Sigmoid colon (tissue), 7 donors: ENCODE measurements at places on chromosomes 7 and 10. TPM values are rescaled to one million over a fixed set of nuclear protein-coding genes. Genes with fewer than 3 reads are reported as not detected.

Gene HOXA10
- total RNA-seq: 63.1 TPM

Gene IDI2
- total RNA-seq: not detected

Gene PDZD7
- 1.1 TPM for total RNA-seq

Gene TET1
- 6.7 TPM for total RNA-seq

Gene LBX1
- not detected for total RNA-seq

Gene TIMM23B
- total RNA-seq: 22.7 TPM

- no peak overlapping the region for H3K4me3 ChIP-seq
- no peaks in the 10 kb centered on the region for H3K36me3 ChIP-seq
- no peaks in the 10 kb centered on the region for H3K4me1 ChIP-seq
- DNase-seq: no peak
- no peaks in the 10 kb centered on the region for H3K27me3 ChIP-seq
- H3K27ac ChIP-seq: no peak overlapping the region
Measured at GRCh38 chr7:129768614-129769399, 157.3 kb downstream of the NRF1 start.

- no peak for DNase-seq
- H3K27ac ChIP-seq: no peak overlapping the region
- H3K4me1 ChIP-seq: no peaks in the 10 kb centered on the region
- no peaks in the 10 kb centered on the region for H3K36me3 ChIP-seq
- no peaks in the 10 kb centered on the region for H3K27me3 ChIP-seq
Measured at GRCh38 chr7:30076411-30076810, 48.2 kb downstream of the PLEKHA8 start.

DNA sequence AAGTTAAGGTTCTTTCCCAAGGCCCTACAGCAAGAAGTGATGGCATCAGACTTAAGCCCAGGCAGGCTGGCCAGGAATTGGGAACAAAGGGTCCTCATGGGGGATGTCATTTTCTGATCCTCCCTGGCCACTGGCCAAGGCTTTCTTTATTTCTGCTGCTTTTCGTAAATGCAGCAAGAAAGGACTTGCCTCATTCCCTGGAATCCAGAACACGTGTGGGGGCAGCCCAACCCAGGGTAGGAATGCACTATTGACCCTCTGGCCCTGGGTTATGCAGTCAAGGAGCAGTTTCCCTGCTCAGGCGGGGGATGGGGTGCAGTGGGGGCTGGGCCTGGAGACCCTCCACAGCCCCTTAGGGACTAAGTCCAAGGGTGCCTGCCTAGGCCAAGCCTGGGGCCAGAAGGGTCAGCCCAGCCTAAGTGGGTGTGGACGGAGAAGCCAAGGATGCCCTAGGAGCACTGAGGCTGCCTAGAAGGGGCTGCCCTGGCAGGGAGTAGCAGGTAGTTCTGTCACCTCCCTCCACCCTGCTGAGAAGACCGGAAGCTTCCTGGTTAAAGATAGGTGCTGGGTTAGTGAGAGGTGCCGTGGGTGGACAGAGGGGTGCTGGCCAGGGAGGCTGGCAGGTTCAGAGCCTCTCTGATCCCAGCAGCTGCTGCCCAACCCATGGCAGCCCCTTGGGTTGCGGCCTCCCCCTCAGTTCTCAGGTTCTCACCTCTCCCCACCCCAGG, 179.2 kb downstream of the SH3PXD2A start:
- peaks cover 36% of the 10 kb centered on the region for H3K4me1 ChIP-seq
- DNase-seq: peak; percentile 88
- H3K4me3 ChIP-seq: no peak overlapping the region
- H3K36me3 ChIP-seq: no peaks in the 10 kb centered on the region
- peak overlapping the region; percentile 78 for H3K27ac ChIP-seq

- H3K27ac ChIP-seq: peak overlapping the region; percentile 47
- H3K27me3 ChIP-seq: no peaks in the 10 kb centered on the region
- DNase-seq: no peak
- H3K36me3 ChIP-seq: no peaks in the 10 kb centered on the region
- peaks cover 42% of the 10 kb centered on the region for H3K4me1 ChIP-seq
Measured at GRCh38 chr7:71303566-71303965, 171.6 kb downstream of the GALNT17 start.

- no peak for DNase-seq
- no peaks in the 10 kb centered on the region for H3K36me3 ChIP-seq
- no peak overlapping the region for H3K4me3 ChIP-seq
- H3K4me1 ChIP-seq: no peaks in the 10 kb centered on the region
- no peaks in the 10 kb centered on the region for H3K27me3 ChIP-seq
Measured at GRCh38 chr10:122525788-122526187, 34.8 kb upstream of the DMBT1 start.

- H3K4me1 ChIP-seq: no peaks in the 10 kb centered on the region
- no peaks in the 10 kb centered on the region for H3K36me3 ChIP-seq
- no peaks in the 10 kb centered on the region for H3K27me3 ChIP-seq
- H3K27ac ChIP-seq: no peak overlapping the region
Measured at GRCh38 chr10:62250594-62251198, 17.9 kb downstream of the RTKN2 start.

- no peak overlapping the region for H3K4me3 ChIP-seq
- H3K27ac ChIP-seq: no peak overlapping the region
- DNase-seq: peak; percentile 7
- peaks cover 54% of the 10 kb centered on the region for H3K36me3 ChIP-seq
- no peaks in the 10 kb centered on the region for H3K27me3 ChIP-seq
Measured at GRCh38 chr10:73756183-73756582, 12.0 kb downstream of the SEC24C start.

GRCh38 chr7:131471250-131472004, 85.0 kb downstream of the PODXL start:
- no peak overlapping the region for H3K27ac ChIP-seq
- H3K36me3 ChIP-seq: no peaks in the 10 kb centered on the region
- no peak overlapping the region for H3K4me3 ChIP-seq
- no peak for DNase-seq
- no peaks in the 10 kb centered on the region for H3K27me3 ChIP-seq

- no peaks in the 10 kb centered on the region for H3K4me1 ChIP-seq
- no peak overlapping the region for H3K27ac ChIP-seq
- H3K36me3 ChIP-seq: no peaks in the 10 kb centered on the region
- H3K4me3 ChIP-seq: no peak overlapping the region
Measured at GRCh38 chr10:91788527-91788926, 9.7 kb upstream of the TNKS2 start.

DNA sequence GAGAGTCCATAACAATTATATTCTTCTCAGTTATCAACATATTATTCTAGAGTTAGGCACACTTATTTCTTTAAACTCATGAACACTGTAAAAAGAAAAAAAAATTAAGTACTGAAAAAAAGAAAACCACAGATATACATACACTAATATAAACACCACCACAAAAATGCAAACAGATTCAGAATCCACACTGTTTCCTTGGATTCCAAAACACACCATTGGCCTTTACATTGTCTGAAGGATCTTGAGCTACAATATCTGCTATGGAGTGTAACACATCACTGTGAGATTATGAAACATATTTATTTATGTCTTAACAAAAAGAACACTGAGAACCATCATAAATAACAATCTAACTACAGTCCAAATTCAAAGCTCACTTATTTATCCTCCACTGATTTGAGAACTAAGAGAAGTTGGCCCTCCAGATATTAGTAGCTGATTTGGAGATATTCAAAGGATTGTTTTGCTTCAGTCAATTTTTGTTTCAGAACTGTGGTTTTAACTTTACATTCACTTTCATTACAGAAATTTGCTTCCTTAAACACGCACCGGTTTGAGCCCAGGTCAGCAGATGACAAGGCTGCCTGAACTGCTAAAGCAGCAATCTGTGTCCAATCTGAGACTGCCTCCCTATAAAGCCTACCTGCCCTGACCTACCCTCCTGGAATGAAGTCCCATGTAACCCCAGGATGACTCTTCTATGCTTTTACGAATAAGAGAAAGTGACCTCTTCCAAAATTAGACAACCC, 47.0 kb upstream of the CDK1 start:
- DNase-seq: no peak
- H3K27ac ChIP-seq: no peak overlapping the region
- peaks cover 13% of the 10 kb centered on the region for H3K4me1 ChIP-seq
- no peak overlapping the region for H3K4me3 ChIP-seq
- peaks cover 12% of the 10 kb centered on the region for H3K27me3 ChIP-seq

DNA sequence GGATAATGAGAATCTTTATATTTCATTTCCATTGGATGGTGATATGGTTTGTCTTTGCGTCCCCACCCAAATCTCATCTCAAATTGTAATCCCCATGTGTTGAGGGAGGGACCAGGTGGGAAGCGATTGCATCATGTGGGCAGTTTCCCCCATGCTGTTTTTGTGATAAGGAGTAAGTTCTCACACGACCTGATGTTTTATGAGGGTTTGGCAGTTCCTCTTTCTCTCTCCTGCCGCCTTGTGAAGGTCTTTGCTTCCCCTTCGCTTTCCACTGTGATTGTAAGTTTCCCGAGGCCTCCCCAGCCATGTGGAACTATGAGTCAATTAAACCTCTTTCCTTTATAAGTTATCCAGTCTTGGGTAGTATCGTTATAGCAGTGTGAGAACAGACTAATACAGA, 59.4 kb downstream of the MTPN start:
- no peaks in the 10 kb centered on the region for H3K36me3 ChIP-seq
- H3K4me3 ChIP-seq: no peak overlapping the region
- H3K4me1 ChIP-seq: no peaks in the 10 kb centered on the region
- no peak overlapping the region for H3K27ac ChIP-seq

DNA sequence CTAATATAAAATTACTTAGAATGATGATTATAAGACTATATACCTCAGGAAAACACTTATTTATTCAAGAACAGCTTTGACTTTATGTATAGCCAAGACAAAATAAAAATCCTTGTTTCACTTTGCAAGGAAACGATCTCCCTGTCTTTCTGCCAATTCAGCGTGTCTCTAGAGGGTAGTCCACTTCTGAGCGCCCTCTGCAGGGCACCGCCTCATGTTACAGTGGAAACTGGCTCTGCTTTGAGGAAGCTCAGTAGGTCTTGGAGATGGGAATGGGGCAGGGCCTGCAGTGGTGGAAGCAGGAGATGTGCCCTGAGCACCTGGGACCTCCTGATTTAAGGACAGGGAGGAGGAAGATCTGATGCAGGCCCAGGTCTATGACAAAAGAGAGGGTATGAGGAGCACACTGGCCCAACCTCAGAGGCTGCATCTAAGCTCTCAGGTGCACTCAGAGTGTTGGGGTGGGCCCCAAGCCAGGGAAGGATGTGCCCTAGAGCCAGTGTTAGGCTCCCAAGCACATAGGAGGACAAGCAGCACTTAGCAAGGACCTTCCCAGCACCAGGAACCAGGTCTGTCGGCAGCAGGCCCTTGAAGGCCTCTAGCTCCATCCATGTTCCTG, 481.0 kb downstream of the TNS3 start:
- no peaks in the 10 kb centered on the region for H3K27me3 ChIP-seq
- H3K4me3 ChIP-seq: no peak overlapping the region
- no peaks in the 10 kb centered on the region for H3K4me1 ChIP-seq
- no peak overlapping the region for H3K27ac ChIP-seq
- H3K36me3 ChIP-seq: no peaks in the 10 kb centered on the region

- H3K27ac ChIP-seq: no peak overlapping the region
- no peak overlapping the region for H3K4me3 ChIP-seq
- no peaks in the 10 kb centered on the region for H3K27me3 ChIP-seq
- no peaks in the 10 kb centered on the region for H3K4me1 ChIP-seq
Measured at GRCh38 chr7:153370092-153370491, 610.5 kb downstream of the ACTR3B start.

GRCh38 chr7:97018791-97019531, 5.7 kb downstream of the DLX5 start:
- no peak overlapping the region for H3K27ac ChIP-seq
- peaks cover 34% of the 10 kb centered on the region for H3K4me1 ChIP-seq
- H3K36me3 ChIP-seq: no peaks in the 10 kb centered on the region
- H3K4me3 ChIP-seq: no peak overlapping the region
- H3K27me3 ChIP-seq: peaks cover 58% of the 10 kb centered on the region
- DNase-seq: no peak

DNA sequence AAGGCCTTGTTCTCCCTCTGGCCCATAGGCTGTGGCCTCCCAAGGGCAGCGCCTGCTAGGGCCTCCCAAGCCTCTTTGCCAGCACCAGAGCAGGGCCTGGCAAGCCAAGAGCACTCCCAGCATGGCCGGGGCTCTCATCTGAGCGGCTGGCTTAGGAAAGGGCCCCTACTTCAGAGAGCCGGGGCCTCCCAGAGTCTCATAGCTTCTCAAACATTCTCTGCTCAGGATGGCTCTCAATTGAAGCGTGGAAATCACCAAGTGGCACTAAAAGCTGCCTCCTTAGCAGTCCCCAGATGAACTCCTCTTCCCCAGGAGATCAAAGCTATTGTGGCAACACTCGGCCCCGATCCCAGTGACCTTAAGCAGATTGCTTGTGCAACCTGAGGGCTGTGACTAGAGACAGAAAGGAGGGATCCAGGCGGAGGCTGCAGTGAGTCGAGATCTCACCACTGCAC, 69.4 kb downstream of the FAM53B start:
- no peaks in the 10 kb centered on the region for H3K27me3 ChIP-seq
- peak overlapping the region; percentile 14 for H3K27ac ChIP-seq
- peaks cover 72% of the 10 kb centered on the region for H3K4me1 ChIP-seq
- no peak for DNase-seq
- no peaks in the 10 kb centered on the region for H3K36me3 ChIP-seq

- H3K36me3 ChIP-seq: peaks cover 70% of the 10 kb centered on the region
- H3K4me3 ChIP-seq: no peak overlapping the region
- no peak for DNase-seq
- H3K27ac ChIP-seq: no peak overlapping the region
Measured at GRCh38 chr10:100509241-100509840, 10.3 kb downstream of the SEC31B start.

- no peak overlapping the region for H3K27ac ChIP-seq
- no peaks in the 10 kb centered on the region for H3K36me3 ChIP-seq
- H3K4me3 ChIP-seq: no peak overlapping the region
- no peaks in the 10 kb centered on the region for H3K4me1 ChIP-seq
- no peak for DNase-seq
Measured at GRCh38 chr7:20892776-20893175, 106.1 kb upstream of the SP8 start.

GRCh38 chr10:21934307-21934706, 69.2 kb downstream of the DNAJC1 start:
- no peak overlapping the region for H3K27ac ChIP-seq
- no peak for DNase-seq
- H3K36me3 ChIP-seq: no peaks in the 10 kb centered on the region
- no peaks in the 10 kb centered on the region for H3K4me1 ChIP-seq

- H3K36me3 ChIP-seq: no peaks in the 10 kb centered on the region
- no peak overlapping the region for H3K4me3 ChIP-seq
- DNase-seq: no peak
- H3K4me1 ChIP-seq: no peaks in the 10 kb centered on the region
Measured at GRCh38 chr10:22831586-22831985, 96.3 kb upstream of the ARMC3 start.

- no peaks in the 10 kb centered on the region for H3K4me1 ChIP-seq
- no peak overlapping the region for H3K4me3 ChIP-seq
- H3K27ac ChIP-seq: peak overlapping the region; percentile 11
- H3K27me3 ChIP-seq: no peaks in the 10 kb centered on the region
Measured at GRCh38 chr7:135743907-135744731, 4.5 kb downstream of the FAM180A start.

- no peaks in the 10 kb centered on the region for H3K27me3 ChIP-seq
- H3K27ac ChIP-seq: peak overlapping the region; percentile 90
- no peak for DNase-seq
- no peaks in the 10 kb centered on the region for H3K4me1 ChIP-seq
- no peaks in the 10 kb centered on the region for H3K36me3 ChIP-seq
- no peak overlapping the region for H3K4me3 ChIP-seq
Measured at GRCh38 chr7:134690016-134690415, 43.4 kb downstream of the BPGM start.
